ENCODE measurements at places on chromosomes 2 and 18.

DNA sequence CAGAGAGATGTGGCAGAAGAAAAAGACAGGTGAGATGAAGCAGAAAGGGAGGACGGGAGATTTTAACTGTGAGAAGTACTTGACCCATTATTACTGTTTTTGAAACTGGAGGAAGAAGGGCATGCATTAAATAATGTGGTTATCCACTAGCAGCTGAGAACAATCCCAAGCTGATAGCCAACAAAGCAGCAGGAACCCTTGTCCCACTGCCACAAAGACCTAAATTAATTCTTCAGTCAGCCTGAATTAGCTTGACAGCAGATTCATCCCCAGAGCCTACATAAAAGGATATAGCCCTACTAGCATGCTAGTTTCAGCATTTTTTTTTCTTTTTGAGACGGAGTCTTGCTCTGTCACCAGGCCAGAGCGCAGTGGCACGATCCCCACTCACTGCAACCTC lies 19.5 kb upstream of the REG3A start:
- DNase-seq: no peak

- no peak for DNase-seq
These were observed 365.2 kb downstream of the AKAIN1 start for GRCh38 chr18:4831791-4832375.

GRCh38 chr2:40433736-40434135 lies 18.2 kb downstream of the SLC8A1 start:
- DNase-seq: no peak

DNA sequence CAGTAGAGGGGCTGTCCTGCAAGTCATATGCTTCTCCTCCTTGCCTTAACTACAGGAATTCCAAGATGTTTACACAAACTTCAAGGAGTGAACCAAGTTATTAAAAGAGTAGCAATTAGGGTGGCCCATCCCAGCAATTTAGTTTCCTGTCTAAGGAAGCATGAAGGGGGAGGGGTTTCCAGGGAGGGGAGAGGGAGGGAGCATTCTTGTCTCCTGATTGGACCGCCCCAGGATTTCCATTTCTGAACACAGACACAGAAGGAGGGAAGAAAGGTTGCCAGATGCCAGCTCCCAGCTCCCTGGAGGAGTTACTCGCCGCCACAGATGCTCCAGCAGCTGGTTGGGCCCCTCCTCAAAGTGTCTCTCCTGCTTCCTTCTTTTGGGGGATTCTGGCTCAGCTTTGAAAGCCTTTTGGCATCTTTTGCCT lies 107.6 kb downstream of the TRIB2 start:
- DNase-seq: no peak

DNA sequence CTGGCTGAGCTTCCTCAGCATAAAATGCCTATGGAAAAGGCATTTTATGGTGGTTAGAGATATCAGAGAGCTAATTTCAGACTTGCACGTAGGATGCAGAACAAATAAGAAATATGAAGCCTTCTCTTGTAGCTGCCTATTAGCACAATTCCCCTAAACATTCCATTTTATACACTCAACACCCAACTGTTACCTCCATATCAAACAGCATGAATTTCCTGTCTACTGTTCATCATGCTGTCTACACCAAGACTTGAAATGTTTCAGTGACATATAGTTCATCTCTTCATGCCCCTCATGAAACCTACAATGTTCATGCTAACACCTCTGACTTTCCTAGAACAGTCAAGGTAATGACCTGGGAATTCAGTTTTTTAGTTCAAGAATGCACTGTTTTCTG lies 249.9 kb downstream of the PIEZO2 start:
- no peak for DNase-seq

DNA sequence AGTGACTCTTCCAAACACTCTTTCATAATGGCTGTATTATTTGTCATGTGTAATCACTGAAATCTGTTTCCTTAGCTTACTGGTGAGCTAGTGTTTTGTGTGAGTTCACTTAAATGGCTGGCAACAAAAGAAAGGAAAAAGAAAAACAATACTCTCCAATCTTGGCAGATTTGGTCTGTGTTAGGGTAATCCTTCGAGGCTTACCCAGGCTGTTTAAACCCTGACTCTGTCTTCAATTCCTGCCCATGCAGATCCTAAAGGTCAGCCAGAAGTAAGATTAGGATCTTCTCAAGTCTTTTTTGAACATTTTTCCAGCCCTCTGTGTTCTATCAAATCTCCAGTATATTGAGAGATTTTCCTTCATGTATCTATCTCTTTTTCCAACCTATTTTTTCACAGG lies 85.3 kb downstream of the CCDC178 start:
- no peak for DNase-seq

GRCh38 chr2:44477657-44478414 lies 116.1 kb downstream of the CAMKMT start:
- DNase-seq: no peak

- no peak for DNase-seq
These were observed at the start of gene STPG4 for GRCh38 chr2:47155091-47155876. Gene STPG4 (minus strand): TSS chr2:47155308. CDS start chr2:47155251, 57 bp downstream.
